T-helper 2 cell (primary cell): ENCODE measurements at places on chromosomes 2 and 18.
A peak's percentile ranks its signal among the peaks of the same experiment; 100 is the strongest.

DNA sequence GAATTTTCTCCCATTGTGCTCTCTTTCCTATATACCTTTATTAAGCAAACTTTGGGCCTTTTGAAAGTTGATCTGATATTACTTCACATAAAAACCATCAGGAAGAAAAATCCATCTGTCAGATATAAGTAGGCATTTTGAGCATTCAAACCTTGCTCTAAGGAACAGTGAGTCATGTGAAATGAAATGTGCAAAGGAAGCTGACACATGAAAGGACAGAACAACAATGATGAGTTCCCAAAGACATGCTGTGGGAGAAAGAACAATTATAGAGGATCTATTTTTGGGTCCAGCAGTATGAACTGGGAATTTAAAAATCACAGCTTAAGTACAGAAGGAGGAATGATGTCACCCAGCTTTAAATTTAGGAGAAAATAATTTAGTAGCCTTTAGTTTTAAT lies 18.1 kb downstream of the CALCRL start:
- no peak for DNase-seq

DNA sequence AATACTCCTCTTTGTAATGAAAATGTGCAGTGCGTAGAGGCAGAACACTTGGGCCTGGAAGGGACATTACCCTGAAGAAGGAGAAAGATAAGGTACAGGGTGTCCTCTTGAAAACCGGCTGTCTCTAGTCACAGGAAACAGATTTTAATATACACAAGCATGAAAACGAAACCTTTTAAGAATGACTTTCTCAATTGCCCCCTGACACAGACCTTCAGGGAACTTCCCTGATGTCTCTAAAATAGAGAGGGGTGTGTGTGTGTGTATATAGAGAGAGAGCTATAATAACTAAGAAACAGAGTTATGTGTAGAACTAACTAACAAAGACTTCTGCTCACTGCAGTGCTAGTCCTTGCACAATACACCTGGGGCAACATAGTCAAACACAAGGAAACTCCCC lies 780.0 kb downstream of the CNTNAP5 start:
- DNase-seq, result no peak

- no peak for DNase-seq
These were observed 26.5 kb downstream of the AQP12B start for GRCh38 chr2:240655931-240656886.

DNA sequence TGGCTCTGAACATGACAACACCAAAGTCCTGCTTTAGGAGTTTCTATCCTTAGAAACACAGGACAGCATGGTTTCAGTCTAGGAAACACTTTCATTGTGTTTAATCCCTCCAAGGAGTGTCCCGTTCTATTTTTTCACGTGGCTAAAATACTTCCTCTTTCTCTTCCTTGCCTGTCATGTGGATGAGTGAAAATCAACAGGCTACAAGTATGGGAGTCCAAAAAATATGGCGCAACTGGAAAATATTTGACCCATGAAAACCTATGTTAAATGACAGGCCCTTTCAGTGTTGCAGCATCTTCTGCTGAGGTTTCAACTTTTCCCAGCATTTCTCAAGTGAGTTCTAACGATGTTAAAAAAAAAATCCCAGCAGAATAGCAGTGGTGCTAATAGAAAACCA lies 146.3 kb downstream of the LAMA3 start:
- DNase-seq, result no peak

DNA sequence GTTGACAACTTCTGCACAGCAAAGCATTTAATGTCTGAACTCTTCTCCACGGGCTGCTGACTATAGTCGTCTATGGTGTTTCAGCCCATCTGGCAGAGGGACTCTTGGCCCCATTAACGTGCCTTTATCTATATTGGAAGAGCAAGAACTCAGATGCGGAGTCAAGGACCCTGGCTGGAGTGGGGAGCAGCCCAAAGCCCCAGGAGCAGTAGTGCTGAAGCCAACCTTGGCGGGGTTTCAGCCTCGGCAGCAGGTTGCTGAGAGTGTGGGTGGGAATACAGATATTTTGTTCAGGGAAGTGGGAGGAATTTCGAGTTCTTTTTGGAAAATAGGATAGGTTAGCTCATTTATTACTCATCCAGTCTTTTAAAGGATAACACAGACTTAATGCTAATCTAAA lies 34.2 kb downstream of the TMEM17 start:
- no peak for DNase-seq

GRCh38 chr2:130836501-130837174 lies at the start of gene ARHGEF4:
ARHGEF4 (plus strand) TSS chr2:130836914; CDS start chr2:130836954, 40 bp downstream.
- no peak for DNase-seq

GRCh38 chr2:121334581-121335293 lies 49.7 kb upstream of the TFCP2L1 start:
- DNase-seq, result no peak

GRCh38 chr2:206392118-206392517 lies 51.2 kb upstream of the ADAM23 start:
- no peak for DNase-seq

DNA sequence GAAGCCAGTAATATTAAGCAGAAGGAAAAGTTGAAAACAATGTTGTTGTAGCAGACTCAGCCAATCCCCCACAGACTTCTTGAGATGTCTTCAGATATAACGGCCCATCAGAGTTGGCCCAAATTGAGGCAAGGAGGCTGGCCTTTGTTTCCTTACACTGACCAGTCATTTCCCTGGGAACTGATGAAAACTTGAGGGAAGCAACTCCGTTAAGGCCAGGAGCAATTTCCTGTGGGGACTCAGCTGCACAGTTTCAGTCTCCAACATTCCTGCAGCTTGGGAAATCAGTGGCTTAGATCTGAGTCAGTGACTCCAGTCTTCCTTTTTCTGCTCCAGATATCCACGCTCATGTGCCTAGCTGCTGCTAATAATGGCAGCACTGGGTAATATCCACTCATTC lies 75.7 kb downstream of the FTCDNL1 start:
- no peak for DNase-seq

GRCh38 chr2:172276961-172277360 lies 150.4 kb upstream of the ITGA6 start:
- no peak for DNase-seq

DNA sequence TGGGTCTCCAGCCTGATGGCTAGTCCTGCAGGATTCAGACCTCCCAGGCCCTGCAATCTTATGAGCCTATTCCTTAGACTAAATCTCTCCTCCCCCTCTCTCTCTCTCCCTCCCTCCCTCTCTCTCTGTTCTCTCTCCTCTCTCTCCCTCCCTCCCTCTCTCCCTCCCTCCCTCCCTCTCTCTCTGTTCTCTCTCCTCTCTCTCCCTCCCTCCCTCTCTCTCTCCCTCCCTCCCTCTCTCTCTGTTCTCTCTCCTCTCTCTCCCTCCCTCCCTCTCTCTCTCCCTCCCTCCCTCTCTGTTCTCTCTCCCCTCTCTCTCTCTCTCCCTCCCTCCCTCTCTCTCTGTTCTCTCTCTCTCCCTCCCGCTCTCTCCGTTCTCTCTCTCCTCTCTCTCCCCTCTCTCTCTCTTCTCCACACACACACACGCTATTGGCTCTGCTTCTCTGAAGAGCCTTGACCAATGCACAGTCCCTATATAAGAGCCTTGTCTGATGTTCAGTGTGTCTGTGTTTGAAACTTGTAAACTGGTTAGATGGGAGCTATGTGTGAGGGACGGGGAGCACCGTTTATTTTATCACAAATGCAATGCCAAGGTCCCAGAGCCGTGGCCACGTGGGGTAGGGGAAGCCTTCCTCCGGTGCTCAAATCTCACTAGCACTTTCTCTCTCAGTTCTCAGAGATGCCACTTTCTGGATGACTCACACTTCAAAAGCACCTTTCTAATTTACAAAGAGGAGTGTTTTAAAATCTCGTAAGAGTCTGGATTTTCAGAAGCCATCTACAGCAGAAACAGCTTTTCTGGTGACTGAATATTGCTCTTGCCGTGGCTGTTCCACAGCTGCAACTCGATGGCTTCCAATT lies 9.4 kb upstream of the PRLH start:
- DNase-seq, result no peak

DNA sequence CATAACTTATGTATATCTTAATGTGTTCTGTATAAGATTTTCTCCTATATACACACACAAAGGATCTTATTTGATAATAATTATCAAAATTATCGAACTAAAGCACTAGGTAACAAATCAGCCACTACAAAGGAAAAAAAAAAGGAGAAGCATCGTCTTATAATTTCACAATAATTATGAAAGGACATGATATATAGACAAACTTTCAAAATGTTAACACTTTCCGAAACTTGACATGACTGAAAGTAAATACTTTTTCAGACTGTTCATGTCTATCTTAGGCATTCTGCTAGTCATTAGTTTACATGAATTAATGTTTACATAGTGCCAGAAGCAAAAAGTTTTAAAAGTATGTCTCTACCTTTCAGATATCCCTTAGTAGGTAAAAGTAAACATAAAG lies 7.3 kb upstream of the NR4A2 start:
- DNase-seq, result no peak

- no peak for DNase-seq
These were observed 88.6 kb upstream of the B3GNT7 start for GRCh38 chr2:231306791-231307393.

- DNase-seq, result peak; percentile 81
These were observed 23.4 kb downstream of the SNTG2 start for GRCh38 chr2:974054-974453.

GRCh38 chr2:236545814-236546480 lies 23.7 kb upstream of the ACKR3 start:
- DNase-seq, result peak; percentile 78

DNA sequence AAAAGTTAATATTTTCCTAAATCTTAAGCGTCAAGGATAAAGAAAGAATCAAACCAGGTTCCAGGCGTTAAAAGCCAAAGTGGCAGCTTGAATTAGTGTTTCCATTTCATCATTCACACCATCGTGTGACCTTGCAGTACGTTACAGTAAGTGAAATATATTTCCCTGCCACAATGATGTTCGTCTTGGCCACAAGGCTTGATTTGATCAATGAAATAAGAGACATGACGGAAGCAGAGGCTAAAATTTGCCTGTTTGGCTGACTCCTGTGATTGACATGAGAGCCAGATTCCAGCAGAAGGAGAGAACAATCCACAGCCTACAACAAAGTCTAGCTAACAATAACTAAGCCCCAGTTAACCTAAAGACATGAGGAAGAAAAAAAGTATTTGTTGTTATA lies 62.0 kb downstream of the ASXL2 start:
- DNase-seq, result no peak
